ENCODE measurements at places on chromosomes 1 and 21. TPM values are rescaled to one million over a fixed set of nuclear protein-coding genes. Genes with fewer than 3 reads are reported as not detected.
A peak's percentile ranks its signal among the peaks of the same experiment; 100 is the strongest.

The TSPEAR gene
- 0.55 TPM for polyA plus RNA-seq

The TUT4 gene
- 68.7 TPM for polyA plus RNA-seq

The KRTAP12-3 gene
- not detected for polyA plus RNA-seq

The SNX7 gene
- 46.6 TPM for polyA plus RNA-seq

The CYP4A22 gene
- 0.03 TPM for polyA plus RNA-seq

The SMCP gene
- polyA plus RNA-seq = not detected

The NR1I3 gene
- 13.1 TPM for polyA plus RNA-seq

The BRINP3 gene
- polyA plus RNA-seq = 34.4 TPM

The SLC35F3 gene
- 0.55 TPM for polyA plus RNA-seq

The CENPF gene
- 30.3 TPM for polyA plus RNA-seq

GRCh38 chr21:41029571-41029970 is 138.4 kb upstream of the BACE2 start:
- no peak overlapping the region for H3K4me3 ChIP-seq
- H3K27me3 ChIP-seq = no peaks in the 10 kb centered on the region
- no peaks in the 10 kb centered on the region for H3K4me1 ChIP-seq
- no peak overlapping the region for H3K27ac ChIP-seq
- DNase-seq = no peak
- H3K36me3 ChIP-seq = no peaks in the 10 kb centered on the region

- H3K4me3 ChIP-seq = no peak overlapping the region
- peaks cover 10% of the 10 kb centered on the region for H3K4me1 ChIP-seq
Measured at GRCh38 chr21:34882719-34883131, 166.4 kb downstream of the RUNX1 start.

- no peaks in the 10 kb centered on the region for H3K4me1 ChIP-seq
- no peak overlapping the region for H3K4me3 ChIP-seq
- no peak for DNase-seq
- H3K27ac ChIP-seq = no peak overlapping the region
- no peaks in the 10 kb centered on the region for H3K27me3 ChIP-seq
- no peaks in the 10 kb centered on the region for H3K36me3 ChIP-seq
Measured at GRCh38 chr1:200198236-200198635, 170.7 kb downstream of the NR5A2 start.

- H3K4me1 ChIP-seq = no peaks in the 10 kb centered on the region
- no peaks in the 10 kb centered on the region for H3K36me3 ChIP-seq
- no peak for DNase-seq
- no peak overlapping the region for H3K4me3 ChIP-seq
- no peak overlapping the region for H3K27ac ChIP-seq
- no peaks in the 10 kb centered on the region for H3K27me3 ChIP-seq
Measured at GRCh38 chr1:66012106-66012784, 219.6 kb downstream of the PDE4B start.

GRCh38 chr1:159831412-159832141 is 4.9 kb downstream of the SLAMF8 start:
- H3K4me3 ChIP-seq = no peak overlapping the region
- no peaks in the 10 kb centered on the region for H3K4me1 ChIP-seq
- H3K27ac ChIP-seq = no peak overlapping the region
- DNase-seq = no peak
- no peaks in the 10 kb centered on the region for H3K36me3 ChIP-seq
- H3K27me3 ChIP-seq = no peaks in the 10 kb centered on the region

DNA sequence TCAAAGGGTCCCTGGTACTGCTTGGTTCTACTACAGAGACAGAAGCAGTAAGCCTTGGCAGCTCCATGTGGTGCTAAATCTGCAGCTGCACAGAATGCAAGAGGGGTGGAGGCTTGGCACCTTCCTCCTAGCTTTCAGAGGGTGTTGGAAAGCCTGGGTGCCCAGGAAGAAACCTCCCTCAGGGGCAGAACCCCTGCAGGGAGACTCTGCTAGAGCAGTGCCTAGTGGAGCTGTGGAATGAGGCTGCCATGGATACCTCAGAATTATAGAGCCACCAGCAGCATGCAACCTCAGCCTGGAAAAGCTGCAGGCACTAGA is 76.2 kb upstream of the TLR5 start:
- no peaks in the 10 kb centered on the region for H3K36me3 ChIP-seq
- H3K27ac ChIP-seq = no peak overlapping the region
- H3K4me1 ChIP-seq = no peaks in the 10 kb centered on the region
- H3K27me3 ChIP-seq = no peaks in the 10 kb centered on the region
- no peak overlapping the region for H3K4me3 ChIP-seq
- no peak for DNase-seq

GRCh38 chr21:25127007-25127406 is 480.3 kb downstream of the MRPL39 start:
- H3K27ac ChIP-seq = no peak overlapping the region
- no peaks in the 10 kb centered on the region for H3K4me1 ChIP-seq
- H3K4me3 ChIP-seq = no peak overlapping the region
- no peak for DNase-seq
- no peaks in the 10 kb centered on the region for H3K36me3 ChIP-seq

- H3K36me3 ChIP-seq = no peaks in the 10 kb centered on the region
- H3K27me3 ChIP-seq = peaks cover 59% of the 10 kb centered on the region
- DNase-seq = no peak
- no peak overlapping the region for H3K27ac ChIP-seq
- no peak overlapping the region for H3K4me3 ChIP-seq
Measured at GRCh38 chr1:205048382-205048781, 5.4 kb downstream of the CNTN2 start.

GRCh38 chr1:76234061-76234460 is 159.5 kb downstream of the ST6GALNAC3 start:
- peaks cover 4% of the 10 kb centered on the region for H3K4me1 ChIP-seq
- no peaks in the 10 kb centered on the region for H3K27me3 ChIP-seq
- H3K4me3 ChIP-seq = no peak overlapping the region

- no peak overlapping the region for H3K27ac ChIP-seq
- DNase-seq = no peak
- no peaks in the 10 kb centered on the region for H3K27me3 ChIP-seq
- no peaks in the 10 kb centered on the region for H3K4me1 ChIP-seq
Measured at GRCh38 chr1:79974659-79975058, 968.1 kb upstream of the ADGRL4 start.

DNA sequence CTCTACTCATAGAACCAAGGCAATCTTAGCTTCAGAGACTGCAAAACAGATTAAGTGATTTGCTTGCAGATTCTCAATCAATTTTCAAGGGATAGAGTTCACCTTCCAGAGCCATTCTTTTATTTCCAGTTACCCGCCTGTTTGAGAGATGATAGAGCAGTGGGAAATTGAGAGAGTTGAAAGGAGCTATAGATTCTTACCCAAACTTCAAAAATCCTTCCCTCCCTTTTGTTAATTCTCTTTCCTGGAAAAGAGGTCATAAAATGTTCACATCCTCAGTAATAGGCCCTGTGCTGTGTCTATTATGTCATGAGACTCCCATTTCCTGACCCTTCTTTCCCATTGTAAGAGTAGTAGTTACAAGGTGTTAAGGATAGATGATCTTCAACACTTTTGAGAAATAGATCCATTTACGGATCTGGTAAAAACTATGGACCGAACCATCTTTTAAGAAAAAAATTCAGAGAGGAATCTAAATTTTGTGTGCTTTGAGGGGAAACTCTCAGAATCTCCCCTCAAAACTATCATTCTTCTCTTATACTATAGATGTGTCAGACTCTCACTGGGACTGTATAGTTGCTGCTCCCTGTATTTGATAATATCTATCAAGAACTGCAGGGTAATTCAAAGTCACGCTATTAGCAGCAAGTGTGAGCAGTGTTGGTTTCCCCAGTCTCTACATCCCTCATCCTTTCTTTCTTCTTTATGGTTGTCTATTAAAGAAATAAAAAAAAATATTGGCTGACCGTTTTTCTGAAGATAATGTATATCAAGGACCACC is 8.0 kb downstream of the RGS4 start:
- H3K27me3 ChIP-seq = no peaks in the 10 kb centered on the region
- no peaks in the 10 kb centered on the region for H3K4me1 ChIP-seq
- no peak for DNase-seq
- no peak overlapping the region for H3K4me3 ChIP-seq
- no peak overlapping the region for H3K27ac ChIP-seq

DNA sequence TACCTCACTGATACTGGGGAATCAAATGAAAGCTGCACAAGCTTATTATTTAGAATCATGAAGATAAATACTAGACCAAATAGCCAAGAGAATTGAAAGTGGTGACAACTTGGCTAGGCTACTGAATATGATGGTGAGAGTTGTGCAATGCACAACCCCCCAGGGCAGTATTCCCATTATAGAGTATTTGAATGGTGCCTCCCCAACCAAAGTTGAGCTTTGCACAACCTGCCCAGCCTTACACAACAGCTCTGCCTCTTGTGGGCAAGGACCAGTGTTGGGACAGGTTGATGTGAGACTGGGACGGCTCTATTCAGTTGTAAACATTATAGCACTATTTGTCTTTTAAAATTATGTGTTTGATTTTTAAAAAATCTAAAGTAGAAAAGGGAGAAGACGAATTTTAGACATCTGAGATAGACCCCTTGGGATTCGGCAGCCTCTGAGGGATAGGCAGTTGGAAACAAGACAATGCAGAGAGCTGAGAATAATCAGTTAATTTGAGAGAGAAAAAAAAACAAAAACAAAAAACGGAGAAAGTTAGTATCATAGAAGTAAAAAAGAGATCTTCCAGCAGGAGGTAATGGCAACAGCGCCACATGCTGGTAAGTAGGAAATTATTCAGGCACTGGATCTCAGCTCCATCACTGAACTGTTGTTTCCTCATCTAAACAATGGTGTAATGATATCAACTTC is 91.0 kb upstream of the KCNA3 start:
- no peak for DNase-seq
- no peaks in the 10 kb centered on the region for H3K36me3 ChIP-seq
- no peaks in the 10 kb centered on the region for H3K4me1 ChIP-seq
- H3K27ac ChIP-seq = no peak overlapping the region

DNA sequence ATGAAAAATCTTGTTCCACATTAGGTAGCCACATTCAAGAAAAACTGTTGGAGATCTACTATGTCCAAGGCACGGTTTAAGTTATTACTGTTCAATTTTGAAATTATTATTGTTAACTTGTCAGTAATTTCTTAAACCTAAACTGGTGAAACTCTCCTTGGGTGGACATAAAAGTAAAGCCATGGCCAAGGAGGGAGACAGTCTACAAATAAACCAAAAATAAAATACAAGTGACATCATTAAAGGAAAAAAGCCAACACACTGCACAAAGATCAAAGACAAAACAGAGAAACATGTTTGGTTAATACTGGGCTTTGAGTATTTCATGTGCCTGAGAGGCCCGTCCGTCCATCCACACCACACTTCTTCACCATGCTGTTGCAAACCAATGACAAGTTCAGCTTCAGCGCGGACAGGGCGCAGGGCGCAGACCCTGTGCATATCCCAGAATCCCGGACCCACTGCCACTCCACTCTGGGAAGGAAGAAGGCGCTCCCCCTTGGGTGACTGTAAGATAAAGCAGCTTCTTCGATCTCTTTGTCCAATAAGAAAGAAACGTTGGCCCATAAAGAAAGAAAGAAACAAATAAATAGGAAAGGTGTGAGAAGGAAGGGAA is 918 bp upstream of the RASAL2 start:
- peaks cover 9% of the 10 kb centered on the region for H3K4me1 ChIP-seq
- peak overlapping the region; percentile 66 for H3K27ac ChIP-seq
- H3K36me3 ChIP-seq = no peaks in the 10 kb centered on the region
- H3K27me3 ChIP-seq = no peaks in the 10 kb centered on the region
- peak; percentile 18 for DNase-seq
- peak overlapping the region; percentile 81 for H3K4me3 ChIP-seq

- H3K27ac ChIP-seq = no peak overlapping the region
- H3K4me3 ChIP-seq = no peak overlapping the region
- no peaks in the 10 kb centered on the region for H3K4me1 ChIP-seq
- H3K36me3 ChIP-seq = no peaks in the 10 kb centered on the region
Measured at GRCh38 chr1:224565611-224566406, 50.3 kb upstream of the CNIH3 start.

DNA sequence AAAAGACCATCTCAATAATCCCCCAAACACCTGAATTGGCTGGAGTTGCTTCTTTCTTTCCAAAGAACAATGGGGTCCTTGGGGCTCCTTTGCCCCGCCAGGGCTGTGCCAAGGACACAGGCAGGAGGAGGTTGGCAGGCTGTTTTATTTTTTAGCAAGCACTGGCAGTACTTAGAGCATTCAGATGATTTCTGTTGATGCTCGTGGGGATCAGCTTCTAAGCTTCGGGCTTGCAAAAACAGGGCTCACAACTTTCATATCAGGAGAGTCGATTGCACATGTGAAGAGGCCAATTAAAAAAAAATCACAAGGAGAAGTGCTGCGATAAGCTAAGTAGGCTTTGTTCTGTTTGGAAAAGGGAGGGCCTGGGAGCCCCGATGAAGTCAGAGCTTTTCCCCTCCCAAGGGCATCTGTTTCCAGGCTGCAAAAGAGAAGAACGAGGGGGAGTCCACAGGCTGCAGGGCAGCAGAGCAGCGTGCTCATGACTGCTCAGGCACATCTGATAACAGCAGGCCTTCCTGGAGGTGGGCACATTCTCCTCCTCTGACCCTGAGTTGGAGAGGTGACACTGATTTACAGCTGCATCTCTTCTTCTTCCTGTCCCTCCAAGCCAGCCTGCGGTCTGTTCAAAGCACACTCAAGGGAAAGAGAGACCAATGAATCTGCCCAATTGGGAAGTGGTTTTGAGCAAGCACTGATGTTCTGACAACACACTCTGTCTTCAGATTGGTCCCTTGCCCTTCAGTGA is 27.3 kb upstream of the BCAR3 start:
- H3K36me3 ChIP-seq = no peaks in the 10 kb centered on the region
- H3K27ac ChIP-seq = no peak overlapping the region
- H3K27me3 ChIP-seq = no peaks in the 10 kb centered on the region
- peaks cover 26% of the 10 kb centered on the region for H3K4me1 ChIP-seq
- DNase-seq = peak; percentile 36

- H3K27ac ChIP-seq = no peak overlapping the region
- H3K27me3 ChIP-seq = peaks cover 3% of the 10 kb centered on the region
- H3K4me1 ChIP-seq = no peaks in the 10 kb centered on the region
- H3K4me3 ChIP-seq = no peak overlapping the region
Measured at GRCh38 chr1:36656271-36656670, 173.6 kb upstream of the CSF3R start.

DNA sequence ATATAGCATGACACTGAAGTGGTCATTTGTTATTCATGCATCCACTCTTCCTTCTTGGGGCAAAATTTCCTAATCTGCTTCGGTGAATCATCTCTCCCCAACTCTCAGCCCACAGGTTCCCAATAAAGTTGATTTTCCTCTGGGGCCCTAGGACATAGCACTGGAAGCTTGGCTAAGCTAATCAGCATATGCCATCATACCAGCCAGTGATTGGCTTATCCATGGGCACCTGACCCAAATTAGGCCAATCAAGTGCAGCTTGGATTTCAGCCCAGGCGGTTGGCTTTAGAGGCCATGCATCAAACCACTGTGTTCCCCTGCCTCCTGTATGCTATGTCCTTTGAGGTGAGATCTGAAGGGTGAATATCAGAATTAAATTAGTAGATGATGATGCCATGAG is 58.9 kb downstream of the C1orf94 start:
- H3K36me3 ChIP-seq = no peaks in the 10 kb centered on the region
- no peak for DNase-seq
- no peaks in the 10 kb centered on the region for H3K4me1 ChIP-seq
- no peak overlapping the region for H3K27ac ChIP-seq
- H3K4me3 ChIP-seq = no peak overlapping the region

GRCh38 chr1:166960858-166961474 is 14.4 kb downstream of the ILDR2 start:
- no peak for DNase-seq
- H3K4me3 ChIP-seq = no peak overlapping the region
- no peak overlapping the region for H3K27ac ChIP-seq
- H3K4me1 ChIP-seq = no peaks in the 10 kb centered on the region

GRCh38 chr1:228513236-228513900 is 26.2 kb downstream of the RNF187 start:
- no peak overlapping the region for H3K27ac ChIP-seq
- H3K4me1 ChIP-seq = no peaks in the 10 kb centered on the region
- DNase-seq = peak; percentile 12
- peaks cover 47% of the 10 kb centered on the region for H3K27me3 ChIP-seq
- H3K4me3 ChIP-seq = no peak overlapping the region

GRCh38 chr1:18293291-18293690 is 185.7 kb downstream of the IGSF21 start:
- no peak overlapping the region for H3K4me3 ChIP-seq
- H3K27me3 ChIP-seq = peaks cover 27% of the 10 kb centered on the region
- no peaks in the 10 kb centered on the region for H3K4me1 ChIP-seq
- H3K36me3 ChIP-seq = no peaks in the 10 kb centered on the region

Data from large intestine (tissue), 12 donors.